ENCODE measurements at places on chromosomes 1 and 21.

DNA sequence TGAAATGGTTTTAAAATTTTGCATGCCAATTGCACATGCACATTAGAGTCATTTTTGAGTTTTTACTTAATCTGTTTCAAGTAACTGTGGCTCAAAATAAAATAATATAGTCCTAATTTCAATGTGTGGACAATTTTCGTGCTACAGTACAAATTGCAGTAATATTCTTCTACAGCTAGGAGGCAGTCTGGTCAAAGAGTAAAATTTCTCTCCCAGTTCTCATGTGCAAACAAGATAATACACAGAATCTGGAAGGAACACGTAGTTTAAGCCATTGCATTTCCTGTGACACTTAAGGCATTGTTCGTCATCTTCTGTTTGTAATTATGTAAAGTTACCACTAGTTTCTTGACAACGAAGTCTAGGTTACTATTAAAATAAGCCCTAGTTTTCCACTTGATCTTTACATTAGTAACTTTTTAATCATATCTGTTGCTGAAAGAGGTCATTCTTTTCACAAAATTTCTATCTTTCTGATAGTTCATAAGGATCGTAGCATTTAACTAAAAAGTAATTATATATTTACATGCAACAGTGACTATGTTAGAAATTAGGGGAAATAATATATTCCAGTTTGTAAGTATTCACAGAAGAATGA lies 28.9 kb downstream of the ODR4 start:
- DNase-seq = peak; percentile 76

- DNase-seq = peak; percentile 68
These were observed 352 bp downstream of the KCNK1 start for GRCh38 chr1:233614173-233614742.

DNA sequence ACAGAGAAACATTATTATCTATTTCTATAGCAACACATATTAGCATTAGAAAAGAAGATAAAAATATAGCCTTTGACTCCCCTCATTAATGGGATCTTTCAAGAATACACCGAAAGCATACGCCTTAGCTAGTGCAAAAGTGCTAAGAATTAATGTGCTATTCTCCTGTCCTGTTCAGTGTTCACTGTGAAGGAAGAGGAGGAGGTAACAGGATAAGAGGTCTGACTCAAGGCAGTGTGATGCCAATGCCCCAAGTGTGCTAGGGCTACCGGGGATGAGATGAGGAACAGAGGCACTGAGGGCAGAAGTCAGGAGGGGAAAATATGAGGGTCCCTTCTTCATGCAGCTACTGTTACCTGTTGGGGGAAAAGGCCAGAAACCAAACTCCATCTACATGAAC lies 43.5 kb downstream of the USP24 start:
- DNase-seq = no peak

DNA sequence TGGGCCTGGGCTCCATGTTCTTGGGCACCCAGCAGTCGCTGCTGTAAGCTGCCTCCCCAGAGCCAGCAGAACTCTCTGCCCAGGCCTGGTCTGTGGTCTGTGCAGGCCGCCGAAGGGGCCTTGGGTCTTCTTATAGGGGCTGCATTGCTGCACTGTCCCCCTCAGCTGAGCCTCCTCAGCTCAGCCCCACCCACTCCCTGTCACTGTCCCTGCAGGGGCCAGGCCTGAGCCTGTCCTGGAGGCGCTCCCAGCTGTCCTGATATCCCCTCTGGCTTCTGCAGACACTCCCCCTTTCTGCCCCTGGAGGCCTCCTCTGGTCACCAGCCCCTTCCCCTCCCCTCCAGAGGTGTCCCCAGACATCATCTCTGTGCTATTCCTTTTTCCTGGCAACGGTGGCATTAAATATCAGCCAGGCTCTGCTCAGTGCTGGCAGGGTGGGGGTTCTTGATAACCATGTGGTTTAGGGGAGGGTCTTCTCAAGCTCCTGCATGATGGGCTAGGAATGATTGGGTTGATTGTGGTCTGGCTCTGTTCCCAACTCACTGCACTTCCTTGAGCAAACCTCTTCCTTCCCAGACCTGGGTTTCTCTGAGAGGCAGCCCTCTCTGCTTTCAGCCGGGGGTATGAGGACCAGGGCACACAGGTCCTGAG lies 3.7 kb upstream of the FOXO6 start:
- no peak for DNase-seq

DNA sequence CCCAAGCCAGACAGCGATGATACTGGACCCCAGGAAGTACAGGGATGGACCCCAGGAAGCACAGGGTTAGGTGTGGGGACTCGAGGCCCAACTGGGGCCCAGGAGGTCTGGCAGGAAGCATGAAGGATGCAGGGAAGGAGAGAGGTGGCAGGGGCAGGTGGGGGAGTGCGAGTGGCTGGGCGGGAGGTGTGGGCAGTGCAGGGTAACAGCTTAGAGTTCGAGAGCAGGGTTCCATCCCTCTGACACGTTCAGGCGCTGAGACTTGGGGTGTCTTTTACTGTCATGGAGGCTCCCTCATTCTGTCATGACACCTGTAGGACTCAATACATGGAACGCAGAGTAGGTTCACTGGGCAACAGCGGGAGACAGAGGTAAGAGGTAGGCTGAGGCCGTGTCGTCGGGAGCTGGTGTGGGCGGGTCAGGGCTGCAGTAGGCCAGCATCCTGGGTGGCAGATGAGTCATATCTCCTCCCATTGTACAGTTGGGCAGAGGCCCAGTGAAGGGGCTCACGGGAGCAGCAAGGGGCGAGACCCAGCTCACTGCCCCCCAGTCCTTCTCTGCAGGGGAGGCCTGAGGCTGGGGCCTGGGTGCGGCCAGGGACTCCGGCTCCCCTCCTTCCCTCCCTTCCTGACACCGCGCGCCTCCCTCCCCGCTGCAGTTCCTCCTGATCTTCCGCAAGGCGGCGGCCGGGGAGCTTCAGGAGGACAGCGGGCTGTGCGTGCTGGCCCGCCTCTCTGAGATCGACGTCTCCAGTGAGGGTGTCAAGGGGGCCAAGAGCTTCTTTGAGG lies 11.6 kb upstream of the CTRC start:
- DNase-seq = peak; percentile 63

- no peak for DNase-seq
These were observed 14.4 kb upstream of the DIPK1A start for GRCh38 chr1:92975551-92976232.

GRCh38 chr21:41933313-41934079 lies 20.3 kb downstream of the C2CD2 start:
- peak; percentile 67 for DNase-seq

DNA sequence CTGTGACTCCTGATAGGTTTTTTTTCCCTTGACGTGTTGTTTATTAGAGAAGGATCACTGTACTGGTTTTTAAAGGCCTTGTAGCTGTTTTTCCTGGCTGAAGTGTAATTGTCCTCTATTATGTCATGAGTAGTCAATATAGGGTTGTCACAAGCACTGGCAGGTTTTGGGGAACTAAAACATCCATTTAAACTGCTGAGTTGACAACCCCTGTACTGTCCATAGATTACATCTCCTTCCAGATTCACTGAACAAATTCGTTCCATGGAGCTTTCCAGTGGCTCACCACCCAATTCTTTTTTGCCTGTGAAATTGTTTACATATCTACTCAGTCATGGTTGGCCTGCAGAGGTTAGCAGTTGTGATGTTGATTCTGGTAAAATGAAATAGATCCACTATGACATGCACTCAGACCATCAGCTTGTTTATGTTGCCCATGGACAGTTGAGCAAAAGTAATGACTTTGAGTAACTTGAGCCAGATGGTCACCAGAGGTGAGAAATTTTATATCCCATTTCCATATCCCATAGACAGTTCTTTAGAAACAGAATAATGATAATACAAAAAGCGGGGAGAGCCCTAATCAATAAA lies 59.9 kb upstream of the QSOX1 start:
- DNase-seq = peak; percentile 25

DNA sequence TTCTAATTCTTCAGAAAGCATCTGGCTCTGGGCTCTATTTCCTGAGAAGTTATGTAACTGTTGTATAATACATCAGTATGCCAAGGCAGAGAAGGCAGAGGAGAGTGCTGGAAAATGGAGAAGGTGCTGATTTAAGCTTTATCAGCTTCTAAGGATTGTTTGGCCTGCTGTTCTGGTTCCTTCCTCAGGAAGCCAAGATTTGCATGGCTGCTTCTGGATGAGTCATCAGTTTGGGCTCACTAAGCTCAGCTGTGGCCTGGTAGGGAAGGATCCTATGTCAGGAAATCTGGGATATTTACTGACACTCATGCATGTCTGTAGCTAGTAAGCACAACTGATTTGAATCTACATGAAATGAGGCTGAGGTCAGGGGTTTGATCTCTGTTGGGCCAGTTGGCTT lies 73.2 kb upstream of the ADGRL4 start:
- DNase-seq = peak; percentile 88

- no peak for DNase-seq
These were observed 9.0 kb upstream of the TBX19 start for GRCh38 chr1:168271636-168272035.

GRCh38 chr1:43622471-43622870 lies 27.5 kb upstream of the KDM4A start:
- no peak for DNase-seq

DNA sequence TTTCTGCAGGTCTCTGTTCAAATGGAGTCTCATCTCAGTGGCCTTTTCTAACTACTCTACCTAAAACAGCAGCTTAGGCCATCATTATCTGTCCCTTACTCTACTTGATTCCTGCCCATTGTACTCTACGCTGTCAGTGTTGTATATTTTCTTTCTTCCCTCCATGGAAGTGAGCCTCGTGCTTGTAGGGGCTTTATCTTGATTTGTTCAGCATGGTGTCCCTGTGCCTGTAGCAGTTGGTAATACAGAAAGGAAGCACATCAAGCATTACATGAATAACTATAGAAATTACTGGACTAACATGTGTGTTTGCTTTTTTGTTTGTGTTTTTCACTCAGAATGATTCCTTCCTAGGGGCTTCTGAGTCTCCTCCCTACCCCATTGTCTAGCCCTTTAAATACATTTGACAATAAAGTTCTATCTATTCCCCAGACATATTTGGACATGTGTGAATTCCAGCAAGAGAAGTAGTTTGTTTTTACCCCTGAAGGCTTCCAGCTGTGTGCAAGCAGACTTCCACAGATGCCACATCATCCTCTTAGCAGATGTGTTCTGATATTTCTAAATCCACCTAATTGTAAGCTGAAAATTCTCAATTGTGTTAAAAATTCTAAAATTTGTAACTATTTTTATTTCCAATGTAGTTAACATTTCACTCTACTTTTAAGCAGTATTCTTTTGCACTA lies 40.3 kb downstream of the PRMT2 start:
- no peak for DNase-seq
